ENCODE measurements at places on chromosomes 1 and 21.
A peak's percentile ranks its signal among the peaks of the same experiment; 100 is the strongest.

DNA sequence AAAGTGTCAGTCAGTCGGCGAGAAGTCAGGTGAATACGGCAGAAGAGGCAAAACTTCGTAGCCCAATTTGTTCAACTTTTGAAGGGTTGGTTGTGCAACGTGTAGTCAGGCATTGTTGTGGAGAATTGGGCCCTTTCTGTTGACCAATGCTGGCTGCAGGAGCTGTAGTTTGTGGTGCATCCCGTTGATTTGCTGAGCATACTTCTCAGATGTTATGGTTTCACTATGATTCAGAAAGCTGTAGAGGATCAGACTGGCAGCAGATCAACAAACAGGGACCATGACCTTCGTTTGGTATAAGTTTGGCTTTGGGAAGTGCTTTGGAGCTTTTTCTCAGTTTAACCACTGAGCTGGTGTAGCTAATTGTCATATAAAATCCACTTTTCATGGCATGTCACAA lies 190.2 kb upstream of the ADAMTS5 start:
- DNase-seq = no peak

DNA sequence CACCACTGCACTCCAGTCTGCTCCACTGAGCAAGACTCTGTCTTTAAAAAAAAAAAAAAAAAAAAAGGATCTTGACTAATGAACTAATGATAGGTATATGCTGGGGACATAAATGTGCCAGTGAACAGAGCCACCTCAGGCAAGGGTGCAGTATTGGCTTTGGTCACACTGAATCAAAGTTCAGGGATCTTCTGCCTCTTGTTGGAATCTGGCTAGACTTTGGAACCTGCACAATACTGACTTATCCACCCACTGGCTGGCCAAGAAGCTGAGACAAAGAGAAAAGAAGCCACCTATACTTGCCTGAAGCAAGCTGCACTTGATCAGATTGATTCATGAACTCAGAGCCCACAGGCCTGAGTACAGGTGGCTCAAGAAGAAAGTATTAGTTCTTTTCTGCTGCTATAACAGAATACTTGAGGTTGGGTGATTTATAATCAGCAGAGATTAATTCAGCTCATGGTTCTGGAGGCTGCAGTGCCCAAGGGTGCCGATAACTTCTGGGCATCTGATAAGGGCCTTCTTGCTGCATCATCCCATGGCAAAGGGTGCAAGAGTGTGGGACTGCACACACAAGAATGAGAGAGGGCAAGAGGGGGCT lies 172.0 kb downstream of the FGGY start:
- DNase-seq = no peak

DNA sequence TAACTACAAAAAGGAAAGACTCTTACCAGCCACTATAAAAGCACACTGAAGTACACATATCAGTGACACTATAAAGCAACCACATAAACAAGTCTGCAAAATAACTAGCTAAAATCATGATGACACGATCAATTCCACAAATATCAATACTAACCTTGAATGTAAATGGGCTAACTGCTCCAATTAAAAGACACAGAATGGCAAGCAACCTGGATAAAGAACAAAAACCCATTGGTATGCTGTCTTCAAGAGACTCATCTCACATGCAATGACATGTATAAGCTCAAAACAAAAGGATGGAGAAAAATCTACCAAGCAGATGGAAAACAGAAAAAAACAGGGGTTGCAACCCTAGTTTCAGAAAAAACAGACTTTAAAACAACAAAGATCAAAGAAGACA lies 59.7 kb upstream of the LYPLAL1 start:
- no peak for DNase-seq

DNA sequence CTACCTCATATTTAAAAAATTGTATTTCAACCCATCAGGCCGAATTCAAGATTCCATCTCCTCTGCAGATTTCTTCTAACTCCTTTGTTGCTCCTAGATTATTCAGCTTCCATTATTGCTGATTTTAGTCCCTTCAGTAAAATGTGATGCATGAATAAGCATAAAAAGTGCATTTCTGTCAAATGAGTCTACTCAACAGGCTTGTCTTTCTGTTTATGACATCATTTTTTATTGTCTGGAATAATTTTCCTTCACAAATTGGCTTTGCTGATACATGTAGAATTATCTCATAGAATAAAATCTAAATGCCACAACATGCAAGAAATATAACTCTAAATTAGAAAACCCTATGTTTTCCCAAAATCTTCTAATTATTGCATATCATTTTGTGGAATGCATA lies 1.6 kb upstream of the OR2M5 start:
- no peak for DNase-seq

- DNase-seq = no peak
Observed at GRCh38 chr21:34936371-34936789, 112.7 kb downstream of the RUNX1 start.

GRCh38 chr1:75954586-75954985 lies 22.4 kb upstream of the ASB17 start:
- DNase-seq = peak; percentile 46

DNA sequence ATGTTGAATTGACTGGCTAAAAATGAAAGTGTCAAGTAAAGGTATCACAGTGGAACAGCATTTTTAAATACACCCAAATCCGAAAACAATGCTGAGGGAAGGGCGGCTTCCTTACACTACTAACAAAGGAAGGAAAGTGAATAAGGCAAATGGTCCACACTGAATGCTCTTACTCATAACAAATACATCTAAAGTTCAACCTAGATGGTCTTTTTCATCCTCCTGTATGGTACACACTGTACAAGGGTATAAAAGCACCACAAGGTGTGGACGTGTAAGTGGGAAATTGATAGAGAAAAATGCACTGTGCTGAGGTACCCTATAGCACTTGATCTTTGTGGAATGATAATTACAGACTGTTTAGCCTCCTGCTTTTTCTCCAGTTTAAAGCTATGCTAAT lies 7.1 kb upstream of the PALMD start:
- DNase-seq = no peak

DNA sequence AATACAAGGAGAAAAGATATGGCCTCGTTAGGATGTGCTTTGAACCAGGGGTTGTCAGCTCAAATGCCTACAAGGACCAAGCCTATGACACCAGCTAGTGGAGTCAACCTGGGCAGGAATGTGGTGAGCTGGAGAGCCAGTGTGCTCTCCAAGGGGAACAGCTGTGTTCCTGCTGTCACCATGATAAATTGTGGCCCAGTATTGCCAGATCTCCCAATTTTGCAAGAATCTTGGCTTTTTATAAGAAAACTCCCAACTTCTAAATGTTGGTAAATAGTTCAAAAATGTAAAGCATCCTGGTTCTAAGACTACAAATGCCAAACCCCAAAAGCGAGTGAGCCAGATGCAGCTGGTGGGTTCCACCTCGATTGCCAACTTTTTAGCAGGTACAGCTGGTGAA lies 391.1 kb downstream of the PLPP3 start:
- no peak for DNase-seq

GRCh38 chr1:113538225-113538624 lies 147.9 kb downstream of the MAGI3 start:
- peak; percentile 21 for DNase-seq

GRCh38 chr21:14603202-14603601 lies 57.1 kb upstream of the SAMSN1 start:
- peak; percentile 66 for DNase-seq

DNA sequence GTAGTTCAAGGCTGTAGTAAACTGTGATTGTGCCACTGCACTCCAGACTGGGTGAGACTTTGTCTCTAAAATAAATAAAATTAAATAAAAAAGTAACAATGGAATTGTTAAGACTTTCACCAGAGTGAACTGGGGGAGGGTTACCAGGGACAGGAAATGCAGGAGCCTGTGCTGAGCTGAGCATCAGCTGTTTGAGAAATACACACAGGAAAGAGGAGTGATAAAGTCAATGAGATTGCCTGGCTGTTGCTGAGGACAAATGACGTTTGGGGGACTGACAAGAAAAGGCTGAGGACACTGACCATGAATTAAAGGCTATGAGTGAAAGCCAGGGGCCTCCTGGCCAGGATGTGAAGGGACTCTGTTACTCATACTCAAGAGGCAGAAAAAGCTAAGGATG lies 226.3 kb downstream of the SETD4 start:
- peak; percentile 51 for DNase-seq

- no peak for DNase-seq
Observed at GRCh38 chr1:91777630-91778300, 108.2 kb downstream of the TGFBR3 start.

DNA sequence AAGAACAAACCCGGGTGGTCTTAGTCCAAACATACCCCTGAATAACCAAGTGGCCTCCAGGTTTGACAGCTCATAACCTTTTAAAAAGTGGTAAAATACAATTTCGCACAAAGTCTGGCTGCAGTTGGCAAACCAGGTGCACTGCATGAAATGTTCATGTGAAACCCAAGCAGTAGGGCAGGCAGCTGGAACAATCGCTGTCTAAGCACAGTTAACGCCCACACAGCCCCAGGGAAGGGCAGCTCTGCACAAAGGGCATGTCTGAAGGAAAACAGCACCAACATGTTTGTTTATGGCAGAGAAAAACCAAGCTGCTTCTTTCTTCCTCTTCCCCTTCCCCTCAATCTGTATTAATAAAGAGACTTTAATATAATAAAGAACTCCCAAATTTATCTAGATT lies 49.5 kb downstream of the KIAA1614 start:
- no peak for DNase-seq

DNA sequence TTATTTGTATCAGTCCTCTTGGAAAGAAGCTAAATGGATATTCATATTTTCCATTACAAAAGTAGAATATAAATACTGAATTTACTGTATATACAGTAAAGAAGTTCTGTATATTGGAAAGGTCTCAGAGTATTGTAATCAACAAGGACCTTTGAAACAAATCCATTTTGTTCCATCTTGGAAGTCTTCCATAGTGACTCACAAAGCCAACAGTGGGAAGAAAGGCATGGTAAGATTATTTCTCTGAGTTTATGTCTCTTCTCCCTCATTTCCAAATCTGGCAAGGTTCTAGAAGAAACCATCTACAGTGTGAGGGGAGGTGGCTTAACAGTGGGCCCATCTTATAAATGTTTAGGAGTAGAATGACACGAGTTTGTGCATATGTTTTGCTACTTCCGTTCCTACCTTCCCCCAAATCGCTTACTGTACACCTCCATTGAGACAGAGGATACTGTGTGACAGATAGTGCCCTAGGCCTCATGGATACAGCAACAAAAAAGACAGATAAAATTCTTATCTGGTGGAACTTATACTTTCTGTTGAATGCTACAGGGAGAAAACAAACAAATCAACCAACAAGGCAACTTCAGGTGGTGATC lies 22.1 kb upstream of the SSX2IP start:
- peak; percentile 74 for DNase-seq

- no peak for DNase-seq
Observed at GRCh38 chr1:220007438-220007837, 38.9 kb downstream of the EPRS1 start.

GRCh38 chr1:201585093-201585483 lies 46.2 kb downstream of the NAV1 start:
- DNase-seq = peak; percentile 30

- no peak for DNase-seq
Observed at GRCh38 chr21:31755027-31755426, 23.1 kb upstream of the SCAF4 start.

DNA sequence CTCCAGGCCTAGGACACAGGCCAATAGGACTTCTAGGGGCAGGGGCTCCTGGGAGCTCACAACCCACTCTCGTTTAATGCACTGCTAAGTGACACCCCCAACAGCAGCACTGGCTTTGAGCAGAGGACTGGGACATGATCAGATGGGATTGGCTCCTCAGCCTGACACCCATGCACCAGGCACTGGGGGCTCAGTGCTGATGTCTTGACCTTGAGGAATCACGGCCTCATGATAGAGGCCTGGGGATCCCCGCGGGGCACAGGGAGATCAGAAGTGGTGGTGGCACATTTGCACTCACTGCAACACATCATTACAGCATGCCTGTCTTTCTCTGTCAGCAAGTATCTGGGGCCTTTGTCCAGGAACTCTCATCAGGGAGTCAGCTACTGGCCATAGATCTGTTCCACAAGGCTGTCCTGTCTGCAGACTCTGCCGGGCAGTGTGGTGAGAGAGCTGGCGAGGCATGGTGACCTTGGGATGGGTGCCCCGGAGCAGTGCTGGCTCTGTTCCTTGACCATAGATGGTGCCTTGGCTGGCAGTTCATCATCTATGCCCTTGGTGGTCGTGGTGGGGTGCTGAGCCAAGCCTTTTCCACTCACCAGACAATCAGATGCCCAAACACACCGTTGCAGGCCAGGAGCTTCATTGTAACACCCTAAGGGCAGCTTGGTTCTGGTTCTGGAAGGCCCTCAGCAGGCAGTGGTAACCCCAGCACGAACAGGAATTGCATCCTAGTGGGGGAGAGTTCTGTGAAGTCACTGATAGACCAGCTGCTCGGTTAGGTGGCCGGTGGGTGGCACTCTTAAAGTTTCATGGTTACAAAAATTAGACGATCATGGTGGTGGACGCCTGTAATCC lies 22.2 kb upstream of the PARP1 start:
- DNase-seq = no peak

- no peak for DNase-seq
Observed at GRCh38 chr1:54668567-54668966, 27.0 kb downstream of the MROH7 start.

Measured in fibroblast of pulmonary artery (primary cell).